ENCODE measurements at places on chromosomes 7 and 10.
A peak's percentile ranks its signal among the peaks of the same experiment; 100 is the strongest.

- DNase-seq = no peak
These were observed 6.7 kb upstream of the INHBA start for GRCh38 chr7:41709621-41710020.

DNA sequence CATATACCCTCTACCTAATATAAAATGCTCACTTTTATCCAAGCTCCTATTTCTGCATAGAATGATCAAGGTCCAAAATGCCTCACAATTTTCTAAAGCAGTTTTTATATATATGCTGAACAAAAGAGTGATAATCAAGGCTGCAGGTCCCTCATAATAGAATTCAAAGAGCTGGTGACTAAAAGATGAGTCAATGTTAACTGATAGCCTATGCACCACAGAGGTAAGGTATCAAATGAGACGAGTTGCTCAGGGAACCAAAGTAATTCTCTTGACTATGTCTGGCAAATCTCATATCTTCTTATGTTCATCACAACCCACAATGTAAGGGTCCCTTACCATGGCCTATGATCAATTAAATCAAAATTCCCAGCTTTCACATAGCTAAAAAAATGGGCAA lies 15.2 kb downstream of the PDZD8 start:
- no peak for DNase-seq

DNA sequence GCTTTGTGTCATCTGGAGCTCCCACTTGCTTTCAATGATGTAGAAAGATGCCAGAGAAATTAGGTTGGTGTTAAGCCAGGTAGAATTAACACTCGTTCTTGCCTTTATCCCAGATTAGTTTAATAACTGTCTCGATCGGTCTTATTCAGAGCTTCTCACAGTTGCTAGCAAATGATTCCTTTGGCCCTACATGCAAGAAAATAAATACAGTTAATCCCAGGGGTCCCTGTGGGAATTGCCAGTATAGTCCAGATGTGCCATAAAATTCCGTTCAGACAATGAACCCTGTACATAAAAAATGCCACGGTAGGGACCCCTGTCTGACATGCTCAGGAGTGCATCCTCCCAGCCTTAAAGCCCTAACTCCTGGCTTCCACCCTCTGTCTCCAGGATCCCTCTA lies 207.5 kb downstream of the ARHGAP12 start:
- no peak for DNase-seq

DNA sequence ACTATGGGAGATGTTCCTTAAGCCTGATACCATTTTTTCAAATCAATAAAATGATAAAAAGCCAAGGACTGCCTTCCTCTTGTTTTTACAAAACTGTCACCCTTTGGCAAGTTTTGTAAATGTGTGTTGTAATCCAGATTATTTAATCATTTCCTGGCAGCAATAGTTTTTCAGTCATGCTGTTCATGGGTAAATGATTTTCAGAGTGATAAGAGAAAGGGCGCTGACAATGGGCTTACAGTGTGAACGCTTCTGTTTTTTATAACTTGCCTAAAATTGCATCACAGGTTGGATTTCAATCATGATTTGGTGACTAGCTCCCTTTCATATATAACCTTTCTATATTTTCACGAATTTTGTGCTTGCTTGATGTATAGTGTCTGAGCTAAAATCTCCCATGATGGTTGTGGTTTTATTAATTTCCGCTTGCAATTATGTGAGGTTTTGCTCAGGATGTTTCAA lies 19.0 kb upstream of the DMBT1 start:
- DNase-seq = no peak

GRCh38 chr7:45174966-45175765 lies 17.6 kb downstream of the RAMP3 start:
- DNase-seq = no peak

GRCh38 chr7:130322615-130323014 lies 22.0 kb upstream of the CPA5 start:
- DNase-seq = no peak

DNA sequence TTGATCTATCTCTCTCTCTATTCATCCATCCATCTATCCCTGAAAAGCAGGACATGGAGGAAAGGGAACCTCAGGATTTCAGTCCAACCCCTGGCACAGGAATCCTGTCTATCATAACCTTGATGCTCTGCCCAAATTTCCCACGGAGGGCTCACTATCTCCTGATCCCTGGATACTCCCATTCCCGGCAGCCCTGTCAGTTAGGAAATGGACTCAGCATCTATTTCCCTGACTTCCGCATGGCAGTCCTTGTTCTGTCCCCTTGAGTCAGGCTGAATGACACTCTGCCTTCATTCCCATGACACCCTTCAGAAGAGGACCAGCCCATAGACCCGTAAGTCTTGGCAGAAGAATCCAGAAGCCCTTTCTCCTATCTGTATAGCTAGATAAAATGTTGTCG lies 77.7 kb downstream of the VWA2 start:
- DNase-seq = no peak

GRCh38 chr7:99928994-99929729 lies at the start of gene GJC3:
Gene GJC3 (minus strand): TSS chr7:99929620. CDS start chr7:99929620, 0 bp downstream.
- DNase-seq = peak; percentile 25

- no peak for DNase-seq
These were observed 76.9 kb downstream of the ZNF365 start for GRCh38 chr10:62450912-62451610.

- DNase-seq = peak; percentile 70
These were observed 57.3 kb upstream of the CCDC71L start for GRCh38 chr7:106717955-106718871.

GRCh38 chr10:59631237-59631636 lies 78.4 kb downstream of the SLC16A9 start:
- no peak for DNase-seq

DNA sequence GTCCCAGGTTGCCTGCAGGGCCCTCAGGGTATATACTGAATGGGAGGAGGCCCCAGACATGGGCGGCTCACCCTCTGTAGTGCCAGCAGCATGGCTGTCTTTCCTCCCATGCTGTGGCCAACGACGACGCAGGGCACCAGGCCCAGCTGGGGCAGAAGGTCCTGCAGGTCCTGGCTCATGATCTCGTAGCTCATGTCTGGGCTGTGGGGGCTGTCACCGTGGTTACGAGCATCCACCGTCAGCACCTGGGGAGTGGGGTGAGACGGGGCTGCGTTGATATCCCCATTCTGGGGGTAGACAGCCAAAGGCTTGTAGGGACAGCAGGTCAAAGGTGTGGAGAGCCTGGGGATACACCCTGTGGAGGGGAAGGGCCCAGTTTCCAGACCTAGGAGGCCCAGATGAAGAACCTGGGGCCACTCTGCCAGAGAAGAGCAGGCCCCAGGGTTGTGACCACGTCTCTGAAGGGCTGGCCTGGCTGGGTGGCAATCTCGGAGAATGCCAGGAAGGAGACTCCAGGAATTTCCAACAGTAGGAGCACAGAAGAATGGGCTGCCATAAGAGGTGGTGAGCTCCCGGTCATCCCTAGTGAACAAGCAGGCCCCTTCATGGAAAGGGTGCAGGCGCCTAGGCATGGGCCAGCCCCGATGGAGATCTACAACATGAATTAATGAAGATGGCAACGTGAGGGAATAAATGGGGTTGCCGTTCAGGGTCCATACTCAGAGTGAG lies 947 bp downstream of the ABHD11 start:
- DNase-seq = no peak

- peak; percentile 12 for DNase-seq
These were observed 25.6 kb upstream of the CRTAC1 start for GRCh38 chr10:98055841-98056516.

- DNase-seq = no peak
These were observed 282.1 kb upstream of the PPP2R2D start for GRCh38 chr10:131618587-131619267.

DNA sequence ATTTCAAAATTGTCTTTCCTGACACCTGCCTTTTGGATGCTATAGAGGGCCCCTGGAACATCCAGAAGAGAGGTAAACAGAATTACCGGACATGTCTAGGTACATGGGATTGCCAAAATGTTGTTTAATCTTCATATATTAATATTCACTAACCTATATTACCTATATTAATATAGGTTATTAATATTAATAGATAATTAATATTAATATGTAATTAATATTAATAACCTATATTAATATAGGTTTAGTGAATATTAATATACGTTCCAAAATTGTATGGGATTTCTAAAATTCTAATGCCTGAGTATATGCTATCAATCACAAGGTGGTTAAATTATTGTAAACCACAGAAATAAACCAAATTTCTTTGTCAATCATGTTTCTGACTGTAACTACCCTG lies 17.4 kb downstream of the TOMM7 start:
- no peak for DNase-seq
